ENCODE measurements at places on chromosomes 12 and 14.

DNA sequence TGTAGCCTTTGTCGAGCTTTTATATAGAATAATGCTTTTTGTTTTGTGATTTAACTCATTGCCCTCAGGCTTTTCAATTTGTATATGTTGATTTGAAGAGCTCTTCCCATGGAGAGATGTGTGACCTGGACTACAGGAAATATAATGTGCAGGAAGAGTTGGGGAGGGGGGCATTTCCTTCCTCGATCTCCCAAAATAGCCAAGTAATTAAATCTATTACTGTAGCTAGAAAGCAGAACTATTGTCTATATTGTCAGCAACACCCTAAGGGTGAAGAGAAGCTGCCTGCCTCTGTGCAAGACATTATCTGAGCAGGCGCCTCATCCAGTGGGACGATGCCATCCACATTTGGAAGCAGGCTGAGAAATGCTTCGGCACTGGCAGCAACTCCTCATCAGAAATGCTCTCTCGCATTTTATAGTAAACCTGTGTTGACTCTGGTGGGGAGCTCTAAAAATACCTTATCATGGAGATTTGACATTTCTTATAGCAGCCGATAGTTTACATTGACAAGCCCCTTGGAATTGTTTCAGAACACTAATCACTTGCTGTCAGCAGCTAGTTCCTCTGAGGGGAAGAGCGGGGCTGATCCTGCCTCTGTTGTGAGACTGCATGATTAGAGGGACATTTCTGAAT lies 392.5 kb upstream of the RGS6 start:
- no peak for DNase-seq

DNA sequence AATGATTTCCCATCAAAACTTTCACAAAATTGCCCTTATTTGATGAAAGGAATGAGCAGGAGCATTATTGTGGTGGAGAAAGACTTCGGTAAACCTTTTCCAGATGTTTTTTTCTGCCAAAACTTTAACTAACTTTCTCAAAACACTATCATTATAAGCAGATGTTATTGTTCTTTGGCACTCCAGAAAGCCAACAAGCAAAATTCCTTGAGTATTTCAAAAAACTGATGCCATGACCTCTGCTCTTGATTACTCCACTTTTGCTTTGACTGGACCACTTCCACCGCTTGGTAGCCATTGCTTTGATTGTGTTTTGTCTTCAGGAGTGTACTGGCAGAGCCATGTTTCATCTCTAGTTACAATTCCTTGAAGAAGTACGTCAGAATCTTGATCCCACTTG lies 29.7 kb upstream of the RAB21 start:
- no peak for DNase-seq

GRCh38 chr12:122028165-122028904 lies 6.7 kb downstream of the BCL7A start:
- no peak for DNase-seq

- no peak for DNase-seq
Measured at GRCh38 chr14:55688566-55688965, 108.6 kb downstream of the KTN1 start.

DNA sequence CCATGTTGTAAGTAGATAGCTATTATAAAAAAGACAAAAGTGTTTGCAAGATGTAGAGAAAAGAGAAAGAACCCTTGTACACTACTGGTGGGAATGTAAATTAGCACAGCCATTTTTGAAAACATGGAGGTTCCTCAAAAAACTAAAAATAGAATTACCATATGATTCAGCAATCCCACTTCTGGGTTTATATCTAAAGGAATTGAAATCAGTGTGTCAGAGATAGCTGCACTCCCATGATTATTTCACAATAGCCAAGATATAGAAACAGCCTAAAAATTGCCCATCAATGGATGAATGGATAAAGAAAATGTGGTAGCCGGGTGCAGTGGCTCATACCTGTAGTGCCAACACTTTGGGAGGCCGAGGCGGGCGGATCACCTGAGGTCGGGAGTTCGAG lies 9.2 kb downstream of the PSMC6 start:
- no peak for DNase-seq

- DNase-seq = no peak
Measured at GRCh38 chr14:104361101-104361591, 218.4 kb upstream of the C14orf180 start.

DNA sequence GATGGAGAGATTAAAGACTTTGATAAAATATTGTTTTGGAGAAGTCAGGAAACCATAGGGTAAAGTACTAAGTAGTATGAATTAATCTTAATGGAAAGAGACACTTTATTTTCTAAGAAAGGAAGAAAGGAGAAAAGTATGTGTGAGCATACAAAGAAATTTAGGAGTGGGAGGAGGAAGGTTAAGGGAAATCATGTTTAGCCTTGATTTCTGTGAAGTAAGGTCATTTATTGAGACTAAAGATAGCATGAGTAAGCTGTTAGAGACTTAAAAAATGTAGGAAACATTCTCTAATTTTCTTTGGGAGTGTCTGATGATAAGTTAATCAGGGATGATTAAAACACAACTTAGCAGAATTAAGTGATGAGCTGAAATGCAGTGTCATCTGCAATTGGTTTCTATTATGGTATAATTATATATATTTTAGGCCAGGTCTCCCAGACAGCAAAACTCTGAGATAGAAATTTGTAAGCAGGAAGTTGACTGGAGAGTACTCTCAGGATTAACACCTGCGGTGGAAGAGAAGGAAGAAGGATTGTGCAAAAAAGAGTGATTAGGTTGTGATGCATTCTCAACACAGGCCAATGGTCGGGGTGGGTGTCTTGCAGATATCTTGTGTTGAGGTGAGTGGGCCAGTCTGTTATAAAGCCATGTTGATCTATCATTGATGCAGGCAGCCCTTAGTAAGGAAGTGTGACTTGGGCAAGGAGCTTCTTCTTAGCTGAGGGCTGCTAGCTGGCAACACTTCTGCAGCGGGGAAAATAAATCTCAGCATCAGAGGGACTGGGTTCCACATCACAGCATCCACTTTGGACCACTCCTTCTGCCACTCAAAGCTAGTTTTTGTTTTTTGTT lies 256.2 kb downstream of the AEBP2 start:
- no peak for DNase-seq

- no peak for DNase-seq
Measured at GRCh38 chr12:80373666-80374065, 70.4 kb upstream of the PTPRQ start.

DNA sequence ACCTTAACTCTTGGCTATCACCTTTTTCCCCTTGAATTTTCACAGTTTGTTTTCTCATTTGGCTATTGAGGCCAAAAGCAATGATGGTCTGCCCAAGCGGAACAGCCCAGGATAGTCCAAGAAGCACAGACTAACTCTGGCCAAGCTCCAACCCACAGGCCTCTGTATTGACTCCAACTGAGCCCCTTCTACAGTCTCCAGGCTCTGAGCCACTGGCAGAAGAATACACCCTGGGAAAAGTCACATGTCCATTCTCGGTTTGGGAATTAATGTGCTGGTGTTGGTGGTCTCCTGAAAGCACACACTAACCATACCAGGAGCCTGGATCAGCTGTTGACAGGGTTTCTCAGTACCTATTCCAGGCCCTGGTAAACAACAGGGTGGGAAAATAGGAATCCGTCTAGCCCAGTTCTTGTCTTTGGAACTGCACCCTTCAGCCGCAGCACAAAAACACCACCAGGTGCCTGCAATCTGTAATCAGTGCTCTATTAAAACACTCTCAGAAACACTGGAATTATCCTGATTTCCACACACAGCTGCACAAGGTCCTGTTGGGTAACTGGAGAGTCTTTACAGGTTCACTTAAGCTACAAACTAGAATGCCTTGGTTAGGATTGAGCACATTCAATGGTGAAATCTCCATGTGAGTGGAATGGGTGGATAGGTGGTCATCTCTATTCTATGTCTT lies 63.6 kb downstream of the STXBP6 start:
- no peak for DNase-seq
